Activated CD4-positive, alpha-beta T cell treated with anti-CD3 and anti-CD28 coated beads for 4 hours (primary cell): ENCODE measurements at places on chromosomes 16 and 17.
A peak's percentile ranks its signal among the peaks of the same experiment; 100 is the strongest.

DNA sequence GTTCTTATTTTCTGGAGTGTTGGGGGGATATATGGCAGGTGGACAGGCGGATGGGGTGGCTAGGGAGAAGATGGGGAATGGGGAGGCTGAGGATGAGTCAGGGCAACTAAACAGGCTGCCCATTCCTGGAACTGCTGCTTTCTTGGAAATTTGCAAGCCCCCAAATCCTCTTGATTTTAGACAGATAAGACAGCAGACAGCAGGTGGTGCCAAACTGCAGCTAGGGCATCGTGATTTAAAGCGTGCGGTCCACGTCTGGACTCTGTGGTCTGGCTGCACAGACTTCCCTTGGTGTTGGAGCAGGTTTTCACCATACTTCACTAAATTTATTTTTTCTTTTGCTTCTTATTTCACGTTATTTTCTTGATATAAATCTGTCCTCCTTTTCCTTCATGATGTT lies 10.9 kb upstream of the KRT24 start:
- DNase-seq, result no peak

GRCh38 chr17:34930283-34930682 lies 31.0 kb downstream of the CCT6B start:
- DNase-seq, result no peak

DNA sequence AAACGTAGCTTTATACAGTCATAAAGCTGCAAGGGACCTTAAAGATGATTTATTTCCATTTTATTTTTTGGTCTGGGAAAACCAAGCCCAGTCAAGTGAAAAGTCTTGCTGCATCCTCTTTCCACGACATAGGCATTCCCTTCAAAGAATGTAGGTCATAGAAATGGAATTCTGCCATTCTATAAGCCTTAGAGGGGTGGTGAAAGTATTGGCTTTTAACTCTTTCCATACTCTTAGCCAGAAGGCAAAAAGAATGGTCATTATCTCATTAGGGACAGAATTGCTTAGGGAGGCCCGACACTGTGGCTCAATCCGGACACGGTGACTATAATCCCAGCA lies 7.9 kb upstream of the MSL1 start:
- DNase-seq, result no peak

DNA sequence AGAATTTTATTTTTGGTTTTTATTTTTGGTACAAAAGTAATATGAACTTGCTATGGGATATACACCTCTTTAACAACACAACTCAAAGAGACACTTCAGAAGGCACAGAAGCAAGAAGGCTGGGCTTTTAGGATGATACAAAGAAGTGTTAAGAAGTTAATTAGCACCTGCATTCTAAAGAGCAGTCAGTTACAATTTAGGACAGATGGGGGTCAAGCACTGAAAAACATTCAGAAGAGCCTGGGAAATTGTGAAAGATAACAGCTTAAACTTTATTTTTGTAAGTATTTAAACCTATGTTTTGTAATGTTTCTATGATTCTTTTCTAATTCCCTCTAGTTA lies 163.5 kb downstream of the CDH8 start:
- no peak for DNase-seq

GRCh38 chr16:27642756-27643155 lies 92.8 kb downstream of the KATNIP start:
- DNase-seq, result no peak

GRCh38 chr16:75485230-75486013 lies 9.8 kb downstream of the CHST6 start:
- DNase-seq, result no peak

GRCh38 chr17:1056761-1057160 lies 59.8 kb downstream of the TIMM22 start:
- no peak for DNase-seq

GRCh38 chr17:38912221-38912813 lies 13.1 kb upstream of the LASP1NB start:
- no peak for DNase-seq

DNA sequence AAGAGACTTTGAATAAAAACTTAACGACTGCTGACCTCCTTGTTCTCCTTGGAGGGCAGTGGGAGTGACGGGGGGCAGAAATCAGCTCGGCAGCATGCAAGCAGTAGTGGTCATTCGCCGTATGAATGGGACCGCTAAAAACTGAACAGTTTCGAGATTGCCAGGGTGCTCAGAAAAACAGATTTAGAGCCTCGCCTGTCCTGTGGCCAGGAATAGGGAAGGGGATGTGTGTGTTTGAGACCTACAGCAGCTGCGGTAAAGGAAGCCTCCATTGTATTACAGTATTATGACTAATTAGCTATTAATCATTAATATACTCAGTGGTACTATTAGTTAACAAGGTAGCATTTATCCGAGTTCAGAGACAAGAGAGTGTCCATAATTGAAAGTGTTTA lies 670 bp upstream of the ZNF652 start:
- no peak for DNase-seq

DNA sequence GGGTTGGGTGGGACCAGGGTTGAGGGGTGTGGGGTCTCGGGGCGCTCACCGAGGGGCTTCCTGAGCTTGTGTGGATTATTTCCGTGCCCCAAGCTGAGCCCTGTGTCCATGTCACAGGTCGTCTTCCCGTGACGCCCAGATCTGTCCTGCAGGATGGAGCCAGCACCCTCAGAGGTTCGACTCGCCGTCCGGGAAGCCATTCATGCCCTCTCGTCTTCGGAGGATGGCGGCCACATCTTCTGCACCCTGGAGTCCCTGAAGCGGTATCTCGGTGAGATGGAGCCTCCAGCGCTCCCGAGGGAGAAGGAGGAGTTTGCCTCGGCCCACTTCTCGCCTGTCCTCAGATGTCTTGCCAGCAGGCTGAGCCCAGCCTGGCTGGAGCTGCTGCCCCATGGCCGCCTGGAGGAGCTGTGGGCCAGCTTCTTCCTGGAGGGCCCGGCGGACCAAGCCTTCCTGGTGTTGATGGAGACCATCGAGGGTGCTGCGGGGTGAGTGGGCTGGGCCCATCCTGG lies 1.0 kb downstream of the TELO2 start:
- DNase-seq, result no peak

DNA sequence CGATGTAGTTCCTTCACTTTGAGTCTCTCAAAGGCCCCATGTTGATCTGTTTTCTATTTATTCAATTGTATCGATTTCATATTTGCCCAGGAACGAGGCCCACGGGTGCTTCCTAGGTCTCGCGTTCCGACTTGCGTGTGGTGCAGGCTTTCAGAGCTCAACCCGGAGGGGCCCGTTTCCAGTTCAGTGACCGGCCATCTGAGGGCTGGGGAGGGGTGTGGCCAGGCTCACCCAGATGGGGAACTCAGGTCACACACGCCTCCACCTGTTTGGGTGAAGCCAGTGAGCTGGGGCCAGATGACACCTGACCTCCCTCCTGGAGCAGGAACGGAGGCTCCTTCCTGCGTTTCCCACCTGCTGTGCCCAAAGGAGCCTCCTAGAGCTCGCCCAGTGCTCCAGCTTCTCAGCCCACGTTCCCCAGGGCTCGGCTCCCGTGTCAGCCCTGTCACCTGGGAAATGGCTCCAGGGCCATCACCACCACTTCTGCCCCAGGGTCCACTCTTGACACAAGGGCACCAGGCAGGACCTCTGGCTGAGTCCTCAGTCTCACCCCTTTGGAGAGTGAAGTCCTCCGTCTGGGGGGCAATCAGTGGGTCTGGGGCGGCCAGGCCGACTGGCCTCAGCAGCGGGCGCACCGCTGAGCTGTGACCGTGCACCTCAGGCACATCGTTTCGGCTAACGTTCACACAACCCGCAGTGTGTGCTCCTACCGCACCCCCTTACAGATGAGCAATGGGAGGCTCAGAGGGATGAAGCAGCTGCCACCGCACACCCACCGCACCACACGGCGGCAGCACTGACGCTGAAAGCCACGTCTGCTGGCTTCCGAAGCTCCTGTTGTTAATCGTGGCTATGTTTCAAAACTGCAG lies 18.0 kb downstream of the FOXF1 start:
- no peak for DNase-seq

GRCh38 chr16:87486282-87486681 lies 6.5 kb downstream of the ZCCHC14 start:
- DNase-seq, result no peak

DNA sequence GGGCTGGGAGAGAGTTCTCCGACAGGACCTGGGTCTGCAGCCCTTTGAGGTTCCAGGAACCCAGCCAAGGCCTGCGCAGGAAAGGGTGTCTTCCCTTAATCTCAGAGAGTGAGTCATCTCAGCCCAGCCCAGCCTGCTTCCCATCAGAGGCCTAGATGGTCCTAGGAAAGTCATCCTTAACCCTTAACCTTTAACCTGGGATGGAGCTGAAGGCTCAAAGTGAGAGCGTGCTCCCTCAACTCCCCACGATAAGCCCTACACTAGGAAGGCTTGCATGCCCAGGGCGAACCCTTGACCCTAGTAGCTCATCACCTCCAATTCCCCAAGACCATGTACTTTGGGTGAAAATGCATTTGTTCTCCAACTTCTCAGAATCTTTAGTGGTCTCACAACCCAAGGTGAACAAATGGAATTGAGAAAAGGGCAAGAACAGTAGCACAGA lies 4.8 kb upstream of the ATXN7L3 start:
- no peak for DNase-seq

GRCh38 chr17:8488901-8489300 lies 53.2 kb downstream of the NDEL1 start:
- DNase-seq, result no peak

- no peak for DNase-seq
These were observed 33.5 kb upstream of the SKAP1 start for GRCh38 chr17:48463526-48463925.

- DNase-seq, result no peak
These were observed 68.6 kb downstream of the HAPSTR1 start for GRCh38 chr16:9159839-9160550.

DNA sequence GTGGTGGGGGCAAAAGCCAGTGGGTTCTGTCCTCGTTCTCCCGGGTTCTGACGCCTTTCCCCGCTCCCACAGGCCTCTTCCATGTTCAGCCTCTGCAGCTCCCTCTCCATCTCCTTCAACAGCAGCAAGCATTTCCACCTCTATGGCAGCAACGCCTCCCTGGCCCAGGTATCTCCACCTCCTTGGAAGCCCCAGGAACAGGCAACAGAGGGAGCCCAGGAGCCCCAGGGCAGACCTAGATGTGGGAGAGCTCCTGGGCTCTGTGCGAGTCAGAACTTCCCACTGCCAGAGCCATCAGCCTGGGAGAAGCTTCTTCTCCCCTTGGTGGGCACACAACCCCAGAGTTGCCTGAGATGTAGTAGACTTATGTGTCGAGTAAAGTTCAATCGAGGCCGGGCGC lies 7.8 kb downstream of the ZNF768 start:
- no peak for DNase-seq

DNA sequence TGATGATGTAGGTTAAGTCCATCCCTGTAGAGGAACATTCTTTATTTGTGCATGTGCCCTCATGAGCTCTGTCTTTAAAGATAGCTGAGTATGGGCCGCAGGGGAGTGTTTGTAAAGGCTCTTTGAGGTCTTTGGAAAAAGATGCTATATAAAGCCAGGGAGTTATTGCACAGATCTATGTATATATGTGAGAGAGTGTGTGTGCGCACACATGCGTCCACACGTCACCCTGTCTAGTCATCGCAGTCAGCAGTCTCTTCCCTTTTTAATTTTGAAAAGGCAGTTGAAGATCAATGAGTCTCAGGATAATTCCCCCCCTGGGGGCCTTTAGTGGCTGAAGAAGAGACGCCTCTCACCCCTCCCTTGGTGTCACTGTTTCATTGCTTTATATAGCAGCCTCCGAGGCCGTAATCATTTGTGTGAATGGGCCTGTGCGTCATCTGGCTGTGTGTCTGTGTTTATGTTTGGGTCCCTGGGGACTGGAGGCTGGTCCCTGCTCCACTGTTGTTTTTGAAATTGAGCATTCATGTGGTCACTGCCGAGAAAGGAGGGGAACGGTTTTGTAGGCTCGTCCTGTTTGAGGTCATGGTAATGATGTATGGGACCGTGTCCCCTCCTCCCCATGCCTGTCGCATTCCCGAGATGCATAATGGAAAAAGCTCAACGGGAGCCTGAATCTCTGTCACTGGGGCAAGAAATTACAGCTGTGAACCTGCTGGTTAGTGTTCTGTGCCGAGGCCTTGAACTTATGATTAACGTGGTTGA lies 143.9 kb downstream of the SNX29 start:
- DNase-seq, result no peak

DNA sequence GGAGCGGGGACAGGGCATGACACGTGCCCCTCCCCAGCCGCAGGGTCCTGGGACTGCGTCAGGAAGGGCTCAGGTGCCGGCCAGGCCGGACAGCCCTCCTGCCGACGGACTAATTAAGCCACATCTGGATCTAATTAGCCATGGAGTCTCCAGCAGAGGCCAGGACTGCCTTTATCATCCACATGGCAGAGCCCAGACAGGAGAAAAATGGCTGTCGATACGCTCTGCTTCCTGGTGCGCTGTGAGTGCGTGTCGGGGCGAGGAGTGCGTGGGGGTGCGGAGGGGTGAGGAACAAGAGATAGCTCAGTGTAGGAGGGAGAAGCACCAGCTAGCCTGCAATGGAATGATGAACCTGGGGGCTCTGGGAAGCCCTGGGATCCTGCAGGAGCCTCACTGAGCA lies 218.8 kb downstream of the IRF8 start:
- no peak for DNase-seq

DNA sequence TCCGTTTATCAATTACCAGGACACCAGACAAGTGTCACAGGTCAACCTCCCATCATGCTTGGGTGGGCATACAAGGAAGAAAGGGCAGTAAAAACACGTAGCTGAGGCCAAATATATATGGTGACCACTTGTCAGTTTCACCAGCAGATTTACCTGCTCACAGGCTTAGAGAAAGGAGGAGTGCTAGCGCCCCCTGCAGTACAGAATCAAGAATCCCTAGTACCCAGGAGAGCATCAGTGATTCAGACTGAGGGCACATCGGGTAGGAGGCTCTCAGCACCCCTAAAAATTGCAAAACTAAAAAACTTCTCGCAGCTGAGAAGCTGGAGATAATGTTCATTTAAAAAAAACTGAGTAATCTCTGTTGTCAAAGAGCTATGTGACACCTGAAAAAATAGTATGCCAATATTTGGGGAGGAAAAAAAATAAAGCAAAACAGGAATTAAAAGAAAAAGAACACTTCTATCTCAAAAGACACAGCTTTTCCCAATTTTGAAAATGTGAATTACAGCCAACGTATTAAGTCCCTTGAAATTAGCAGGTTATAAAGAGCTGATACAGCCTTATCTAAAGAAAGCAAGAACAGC lies 21.2 kb upstream of the MON1B start:
- DNase-seq, result peak; percentile 27

DNA sequence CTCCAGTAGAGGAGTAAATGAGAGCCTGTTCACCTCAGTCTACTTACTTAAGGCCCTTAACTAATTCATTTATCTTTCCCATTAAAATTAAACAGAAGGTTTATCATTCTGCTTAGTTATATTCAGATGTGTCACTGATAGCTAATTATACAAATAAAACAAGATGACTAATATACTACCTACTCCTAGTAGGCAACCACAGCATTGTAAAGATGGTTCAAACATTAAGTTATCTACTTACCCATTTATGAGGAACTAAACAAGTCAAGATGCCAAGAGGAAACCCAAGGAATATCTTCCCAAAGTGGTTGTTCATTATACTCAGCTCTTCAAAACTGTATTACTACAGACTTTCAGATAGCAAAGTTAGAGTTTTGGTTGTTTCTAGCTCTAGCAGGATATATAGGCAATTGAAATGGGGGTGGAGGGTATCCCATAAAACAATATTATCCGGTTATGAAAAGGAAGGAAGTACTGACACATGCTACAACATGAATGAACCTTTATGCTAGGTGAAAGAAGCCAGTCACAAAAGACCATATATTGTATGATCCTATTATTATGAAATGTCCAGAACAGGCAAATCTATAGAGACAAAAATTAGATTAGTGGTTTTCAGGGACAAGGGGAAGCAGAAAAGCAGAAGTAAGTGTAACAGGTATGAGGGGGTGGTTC lies 56.5 kb downstream of the SPAG9 start:
- no peak for DNase-seq
